ENCODE measurements at places on chromosomes 1 and 21.

DNA sequence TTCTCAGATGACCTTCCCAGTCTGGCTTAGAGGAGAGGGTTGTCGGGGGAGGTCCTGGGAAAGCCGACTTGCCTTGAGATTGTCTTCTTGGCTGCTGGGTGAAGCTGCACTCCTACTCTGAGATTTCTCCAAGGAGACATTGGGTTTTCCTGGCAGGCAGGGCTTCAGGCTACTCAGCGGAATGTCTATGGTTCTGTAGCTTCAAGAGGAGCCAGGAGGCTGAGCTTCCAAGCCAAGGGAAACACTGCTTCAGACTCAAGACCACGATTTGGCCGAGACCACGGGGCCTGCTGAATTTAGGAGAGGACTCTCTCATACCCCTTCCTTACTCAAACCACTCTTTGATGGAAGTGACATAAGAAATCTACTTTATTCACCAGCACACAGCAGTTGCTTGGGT is 67.8 kb downstream of the NTMT2 start:
- DNase-seq, result no peak

- no peak for DNase-seq
Observed at GRCh38 chr1:212110617-212111016, 75.1 kb downstream of the DTL start.

- DNase-seq, result peak; percentile 9
Observed at GRCh38 chr21:44043613-44044012, 31.5 kb downstream of the TRAPPC10 start.

GRCh38 chr21:17585875-17586450 is 26.7 kb downstream of the BTG3 start:
- DNase-seq, result peak; percentile 9

- DNase-seq, result no peak
Observed at GRCh38 chr1:183920651-183921050, 115.7 kb downstream of the RGL1 start.
